Renal pelvis (tissue), 12 donors: ENCODE measurements at places on chromosomes 3 and 15. TPM values are rescaled to one million over a fixed set of nuclear protein-coding genes. Genes with fewer than 3 reads are reported as not detected.

Gene SLC27A2
- polyA plus RNA-seq, result 71.1 TPM

Gene CNOT10
- polyA plus RNA-seq, result 43.2 TPM

Gene TGFBR2
- polyA plus RNA-seq, result 89.0 TPM

Gene C2CD4A
- 0.28 TPM for polyA plus RNA-seq

Gene CCPG1
- 48.5 TPM for polyA plus RNA-seq

Gene CLSTN2
- polyA plus RNA-seq, result 1.8 TPM

Gene SGO1
- 9.8 TPM for polyA plus RNA-seq

Gene NR2E3
- 0.54 TPM for polyA plus RNA-seq

Gene DNAH12
- 1.7 TPM for polyA plus RNA-seq

Gene CISH
- 43.8 TPM for polyA plus RNA-seq

Gene PRICKLE2
- polyA plus RNA-seq, result 20.3 TPM

Gene ACP3
- 59.9 TPM for polyA plus RNA-seq

Gene ADAMTS7
- polyA plus RNA-seq, result 25.2 TPM

Gene CHST13
- 11.0 TPM for polyA plus RNA-seq

Gene KLHL6
- polyA plus RNA-seq, result 1.4 TPM

Gene SYNPR
- not detected for polyA plus RNA-seq

Gene MORC1
- 0.40 TPM for polyA plus RNA-seq

Gene C3orf49
- 1.2 TPM for polyA plus RNA-seq

Gene CYP1A2
- polyA plus RNA-seq, result 0.09 TPM

Gene ANO10
- 40.2 TPM for polyA plus RNA-seq

Gene IL5RA
- polyA plus RNA-seq, result 0.50 TPM

Gene SAMD7
- not detected for polyA plus RNA-seq

Gene COMMD2
- polyA plus RNA-seq, result 58.4 TPM

Gene MKRN3
- 1.2 TPM for polyA plus RNA-seq

Gene GATA2
- 50.6 TPM for polyA plus RNA-seq

Gene LIPC
- polyA plus RNA-seq, result 13.0 TPM

Gene RPL39L
- polyA plus RNA-seq, result 18.7 TPM

Gene NLGN1
- polyA plus RNA-seq, result 2.1 TPM

Gene GOLGA8T
- polyA plus RNA-seq, result not detected

Gene AP3B2
- polyA plus RNA-seq, result 4.4 TPM

Gene ALPK3
- 14.8 TPM for polyA plus RNA-seq

Gene INSYN1
- polyA plus RNA-seq, result 19.3 TPM

Gene SFMBT1
- 11.7 TPM for polyA plus RNA-seq

Gene SERINC4
- polyA plus RNA-seq, result 0.47 TPM

Gene SUCLG2
- polyA plus RNA-seq, result 75.7 TPM

Gene CDC25A
- 12.2 TPM for polyA plus RNA-seq

Gene GCSAM
- polyA plus RNA-seq, result 2.1 TPM

Gene BCL2A1
- polyA plus RNA-seq, result 0.25 TPM

Gene GNAT1
- polyA plus RNA-seq, result not detected

Gene NANOGP8
- polyA plus RNA-seq, result 0.69 TPM
